ENCODE measurements at places on chromosomes 5 and 9. TPM values are rescaled to one million over a fixed set of nuclear protein-coding genes. Genes with fewer than 3 reads are reported as not detected.

The GABRP gene
- total RNA-seq = 0.42 TPM

The CDH18 gene
- 0.65 TPM for total RNA-seq

- no peaks in the 10 kb centered on the region for H3K36me3 ChIP-seq
- no peaks in the 10 kb centered on the region for H3K4me1 ChIP-seq
- no peak overlapping the region for H3K27ac ChIP-seq
- H3K27me3 ChIP-seq = no peaks in the 10 kb centered on the region
Observed at GRCh38 chr5:117892360-117892759, 1096.0 kb downstream of the DTWD2 start.

The C5orf52 gene
- total RNA-seq = not detected
